Ovary (tissue), 10 donors: ENCODE measurements at places on chromosomes 11 and 22. TPM values are rescaled to one million over a fixed set of nuclear protein-coding genes. Genes with fewer than 3 reads are reported as not detected.
A peak's percentile ranks its signal among the peaks of the same experiment; 100 is the strongest.

MPEG1 gene
- polyA plus RNA-seq: 2.4 TPM

SCN4B gene
- polyA plus RNA-seq: 0.50 TPM

DNA sequence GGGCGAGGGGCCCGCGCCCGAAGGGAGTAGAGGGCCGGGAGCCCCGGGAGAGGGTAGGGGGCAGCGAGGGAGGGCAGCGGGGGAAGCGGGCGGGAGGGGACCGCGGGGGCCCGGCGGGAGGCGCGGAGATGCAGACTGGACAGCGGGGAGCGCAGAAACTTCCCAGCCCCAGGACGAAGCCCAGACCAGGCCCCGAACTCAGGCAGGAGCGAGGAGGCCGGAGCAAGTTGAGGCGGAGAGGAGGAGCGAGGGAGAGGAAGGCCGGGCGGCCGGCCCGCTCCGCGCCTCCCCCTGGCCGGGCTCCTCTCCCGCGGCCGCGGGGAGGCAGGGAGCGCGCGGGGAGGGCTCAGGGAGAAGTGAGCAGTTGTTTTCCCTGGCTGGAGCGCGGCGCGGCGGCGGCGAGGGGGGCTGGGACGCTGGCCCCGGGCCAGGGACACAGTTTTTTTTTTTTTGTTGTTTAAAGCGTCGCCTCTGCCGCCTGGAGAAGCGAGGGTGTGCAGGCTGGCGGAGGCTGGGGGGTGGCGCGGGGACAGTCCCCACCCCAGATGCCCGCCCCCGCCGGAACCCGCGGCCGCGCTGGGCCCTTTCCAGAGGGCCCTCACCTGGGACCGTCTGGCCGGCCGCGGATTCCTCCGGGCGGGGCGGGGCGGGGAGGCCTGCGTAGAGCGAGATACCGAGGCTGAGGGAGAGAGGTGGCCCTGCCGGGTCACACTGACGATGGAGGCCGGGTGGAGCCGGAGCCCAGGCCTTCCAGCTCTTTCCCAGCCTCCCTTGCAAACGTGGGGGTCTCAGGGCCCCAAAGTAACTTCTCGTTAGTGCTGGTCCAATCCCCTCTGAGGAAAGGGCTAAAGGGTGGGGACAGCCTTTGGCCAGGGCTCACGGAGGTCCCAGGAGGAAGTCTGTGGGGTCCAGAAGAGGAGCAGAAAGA is at the start of gene LTBP3:
Gene LTBP3, minus strand, starts transcription at position 358 of the 928 bp plus-strand sequence. CDS start 400 bp downstream, outside the sequence.
- no peaks in the 10 kb centered on the region for H3K36me3 ChIP-seq
- peak; percentile 88 for DNase-seq
- H3K27me3 ChIP-seq: no peaks in the 10 kb centered on the region
- H3K4me3 ChIP-seq: peak within 1 kb of the TSS; percentile 55
- peaks cover 32% of the 10 kb centered on the region for H3K4me1 ChIP-seq

GRCh38 chr11:73404506-73405145 is 28.4 kb downstream of the RELT start:
- H3K27ac ChIP-seq: no peak overlapping the region
- no peaks in the 10 kb centered on the region for H3K36me3 ChIP-seq
- no peak for DNase-seq
- no peaks in the 10 kb centered on the region for H3K4me1 ChIP-seq

DNA sequence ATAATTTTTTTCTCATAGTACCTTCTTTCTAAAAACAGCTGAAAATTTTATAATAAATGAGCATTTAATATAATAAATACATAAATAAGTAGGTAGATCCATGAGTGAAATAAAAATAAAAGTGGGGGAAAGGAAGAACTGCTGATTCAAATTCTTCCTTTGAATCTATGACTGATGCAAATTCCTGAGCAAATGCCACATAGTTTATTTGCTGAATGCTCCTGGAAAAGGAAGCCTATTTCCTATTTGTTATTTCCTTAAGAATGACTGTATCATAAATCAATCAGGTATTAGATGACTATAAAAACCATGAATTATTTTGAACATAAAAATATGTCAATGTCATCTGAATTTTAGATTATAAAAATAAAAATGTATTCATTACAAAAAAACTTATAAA is 16.6 kb downstream of the BTBD10 start:
- H3K4me3 ChIP-seq: no peak overlapping the region
- DNase-seq: no peak
- H3K4me1 ChIP-seq: no peaks in the 10 kb centered on the region

DAGLA gene
- polyA plus RNA-seq: 0.77 TPM

DNA sequence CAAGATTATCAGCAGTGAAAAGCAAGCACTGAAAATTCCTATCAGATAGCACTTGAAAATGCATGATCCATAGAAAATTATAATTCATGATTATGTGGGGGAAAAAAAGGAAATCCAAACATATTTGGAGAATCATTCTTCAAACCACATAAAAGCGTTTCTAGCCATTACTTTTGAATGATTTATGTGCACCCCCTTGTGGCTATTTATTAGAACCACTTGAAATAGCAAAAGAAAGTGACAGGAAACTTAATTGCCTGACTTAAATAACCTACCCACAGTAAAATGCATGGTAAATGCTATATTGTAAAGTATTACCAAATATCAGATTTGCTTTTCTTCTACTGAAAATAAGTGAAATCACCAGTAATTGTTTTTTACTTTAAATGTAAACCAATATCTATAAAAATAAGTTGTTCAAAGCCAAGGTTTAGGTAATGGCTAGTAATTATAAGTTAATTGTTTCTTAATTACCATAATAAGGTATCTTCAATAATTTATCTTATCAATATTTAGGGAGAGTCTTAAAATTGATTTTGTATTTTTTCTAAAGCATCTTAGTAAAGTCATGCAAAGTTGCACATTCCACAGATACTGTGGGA is 168.5 kb downstream of the ARHGAP42 start:
- no peaks in the 10 kb centered on the region for H3K36me3 ChIP-seq
- no peaks in the 10 kb centered on the region for H3K27me3 ChIP-seq
- no peak overlapping the region for H3K27ac ChIP-seq
- no peak overlapping the region for H3K4me3 ChIP-seq
